ENCODE measurements at places on chromosomes 16 and 17.
A peak's percentile ranks its signal among the peaks of the same experiment; 100 is the strongest.

GRCh38 chr16:71709229-71709781 lies 15.2 kb downstream of the PHLPP2 start:
- DNase-seq = no peak

DNA sequence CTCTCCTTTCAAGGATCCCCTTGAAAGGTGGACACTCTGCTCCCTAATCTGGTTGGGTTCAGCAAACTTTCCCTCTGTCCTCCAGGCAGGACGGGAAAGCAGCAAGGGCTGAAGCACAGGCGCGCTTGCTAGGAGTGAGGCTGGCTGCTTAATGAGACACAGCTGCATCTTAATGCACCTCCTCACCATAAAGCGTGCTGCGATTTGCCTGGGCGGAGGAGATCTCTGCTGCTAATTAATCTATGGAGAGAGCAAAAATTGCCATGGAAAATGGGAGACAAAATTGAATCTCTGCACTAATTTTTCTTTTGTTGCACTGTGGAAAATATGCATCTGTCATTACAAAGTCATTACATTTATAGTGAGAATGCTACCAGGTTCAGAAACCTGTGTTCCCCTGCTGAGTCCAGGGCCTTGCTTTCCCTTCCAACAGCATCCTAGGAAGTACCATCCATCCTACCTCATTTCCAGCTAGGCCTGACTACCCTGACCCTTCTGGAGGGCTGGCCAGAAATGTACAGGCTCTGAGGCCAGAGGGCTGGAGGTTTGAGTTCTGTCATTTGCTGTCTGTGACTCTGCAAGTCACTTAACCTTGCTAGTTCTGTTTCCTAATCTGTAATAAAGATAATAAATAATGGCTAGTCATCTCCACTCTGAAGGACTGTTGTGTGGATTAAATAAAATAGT lies 43.5 kb upstream of the BCAR1 start:
- no peak for DNase-seq

DNA sequence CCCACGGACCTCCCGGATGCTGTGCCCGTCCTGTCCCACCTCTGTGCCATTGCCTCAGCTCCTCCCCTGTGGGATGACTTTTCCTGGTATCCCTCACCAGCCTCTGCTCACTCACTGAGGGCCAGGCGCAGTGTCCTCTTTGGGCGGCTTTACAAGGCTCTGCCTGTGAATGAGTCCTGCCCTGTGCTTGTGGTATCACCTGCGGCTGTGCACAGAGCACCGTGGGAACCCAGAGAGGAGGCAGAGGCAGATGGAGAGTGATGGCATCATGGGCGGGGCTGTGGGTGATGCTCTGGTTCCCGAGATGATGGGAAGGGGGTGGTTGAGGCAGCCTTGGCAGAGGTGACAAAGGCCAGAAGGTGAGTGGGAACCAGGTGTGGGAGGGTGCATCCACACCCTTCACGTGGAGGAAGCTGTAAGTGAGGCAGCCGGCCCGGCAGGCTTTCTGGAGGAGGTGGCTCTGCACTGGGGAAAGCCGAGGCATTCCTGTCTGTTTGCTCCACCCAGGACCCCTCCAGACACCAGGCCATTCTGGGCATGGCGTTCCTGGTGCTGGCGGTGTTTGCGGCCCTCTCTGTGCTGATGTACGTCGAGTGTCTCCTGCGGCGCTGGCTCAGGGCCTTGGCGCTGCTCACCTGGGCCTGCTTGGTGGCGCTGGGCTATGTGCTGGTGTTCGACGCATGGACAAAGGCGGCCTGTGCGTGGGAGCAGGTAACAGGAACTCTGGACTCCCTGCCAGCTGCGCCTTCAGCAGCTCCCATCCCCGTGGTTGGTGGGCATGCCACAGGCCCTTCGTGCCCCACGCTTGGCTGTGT lies 23.8 kb downstream of the ADCY7 start:
- DNase-seq = no peak

DNA sequence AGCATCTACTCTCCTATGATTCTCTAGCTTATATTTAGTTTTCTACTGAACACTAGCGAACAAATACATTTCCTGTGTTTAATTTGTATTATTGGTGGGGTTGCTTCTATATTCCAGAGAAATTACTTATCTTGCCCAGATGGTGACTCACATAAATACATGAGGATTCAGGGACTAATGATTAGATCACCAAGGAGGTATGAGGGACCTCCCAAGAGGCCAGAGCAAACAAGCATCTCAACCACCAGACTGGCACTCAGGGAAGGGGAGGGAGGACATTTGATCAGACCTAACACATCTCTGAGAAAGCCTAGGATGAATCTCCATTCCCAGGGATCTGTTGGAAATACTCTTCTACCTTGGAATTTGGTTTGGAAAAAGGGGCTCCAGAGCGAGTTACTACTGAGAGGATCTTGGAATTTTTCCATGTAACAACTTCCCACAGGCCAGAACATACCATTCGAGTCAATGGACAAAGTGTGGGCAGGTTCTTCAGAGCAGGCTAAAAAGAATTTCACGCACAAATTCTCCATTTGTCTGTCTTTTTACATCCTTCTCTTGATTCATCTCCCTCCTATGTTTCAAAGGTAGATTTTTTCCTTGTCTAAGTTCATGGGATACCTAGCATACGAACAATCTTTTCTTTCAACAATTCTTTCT lies 262.6 kb upstream of the MYOCD start:
- no peak for DNase-seq

- peak; percentile 90 for DNase-seq
These were observed at the start of gene ZFP3 for GRCh38 chr17:5078106-5079028. Gene ZFP3 (plus strand): TSS chr17:5078467. CDS start chr17:5091505, 13,038 bp downstream.

GRCh38 chr17:2758870-2759269 lies 9.4 kb upstream of the CCDC92B start:
- no peak for DNase-seq

All from NCI-H1105 treated with DMSO at 0.1 percent for 48 hours (cell line).